ENCODE measurements at places on chromosomes 3 and 15.

DNA sequence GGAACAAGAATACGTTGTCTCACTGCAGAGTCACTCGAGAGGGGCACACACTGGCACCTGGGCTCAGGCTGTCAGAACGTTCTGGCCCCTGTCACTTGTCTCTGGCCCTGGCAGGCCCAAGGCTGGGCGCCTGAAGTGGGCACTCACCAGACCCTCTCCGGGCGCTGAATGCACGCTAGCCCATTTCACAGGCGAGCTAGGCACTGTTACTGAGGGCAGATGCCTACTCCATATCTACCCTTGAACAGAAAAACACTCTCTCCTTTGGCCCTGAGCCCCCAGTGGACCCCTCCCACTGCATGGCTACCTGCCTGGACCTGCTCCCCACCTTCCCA lies 42.3 kb upstream of the IQSEC1 start:
- no peak for DNase-seq

DNA sequence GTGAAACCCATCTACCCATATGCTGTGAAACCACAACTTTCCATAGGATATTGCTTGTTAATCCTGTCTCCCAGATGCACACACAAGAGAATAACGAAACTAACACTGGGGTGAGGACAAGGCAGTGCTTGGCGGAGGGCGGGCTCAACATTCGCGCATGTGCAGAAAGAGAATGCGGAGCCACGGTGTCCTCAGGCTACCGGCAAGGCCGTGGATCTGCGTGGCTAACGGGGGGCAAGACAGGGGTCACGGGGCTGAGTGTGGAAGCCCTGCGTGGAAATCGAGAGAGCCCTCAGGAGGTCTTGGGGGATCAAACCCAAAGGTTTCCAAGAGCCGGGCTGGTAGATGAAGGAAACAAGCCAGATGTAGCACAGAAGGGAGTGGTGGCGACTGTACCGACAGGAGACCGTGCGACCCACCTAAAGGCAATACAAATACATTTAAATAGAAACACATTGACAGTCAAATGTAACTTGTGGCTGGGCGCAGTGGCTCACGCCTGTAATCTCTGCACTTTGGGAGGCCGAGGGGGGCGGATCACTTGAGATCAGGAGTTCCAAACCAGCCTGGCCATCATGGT lies 48.5 kb upstream of the TRA2B start:
- DNase-seq, result no peak

DNA sequence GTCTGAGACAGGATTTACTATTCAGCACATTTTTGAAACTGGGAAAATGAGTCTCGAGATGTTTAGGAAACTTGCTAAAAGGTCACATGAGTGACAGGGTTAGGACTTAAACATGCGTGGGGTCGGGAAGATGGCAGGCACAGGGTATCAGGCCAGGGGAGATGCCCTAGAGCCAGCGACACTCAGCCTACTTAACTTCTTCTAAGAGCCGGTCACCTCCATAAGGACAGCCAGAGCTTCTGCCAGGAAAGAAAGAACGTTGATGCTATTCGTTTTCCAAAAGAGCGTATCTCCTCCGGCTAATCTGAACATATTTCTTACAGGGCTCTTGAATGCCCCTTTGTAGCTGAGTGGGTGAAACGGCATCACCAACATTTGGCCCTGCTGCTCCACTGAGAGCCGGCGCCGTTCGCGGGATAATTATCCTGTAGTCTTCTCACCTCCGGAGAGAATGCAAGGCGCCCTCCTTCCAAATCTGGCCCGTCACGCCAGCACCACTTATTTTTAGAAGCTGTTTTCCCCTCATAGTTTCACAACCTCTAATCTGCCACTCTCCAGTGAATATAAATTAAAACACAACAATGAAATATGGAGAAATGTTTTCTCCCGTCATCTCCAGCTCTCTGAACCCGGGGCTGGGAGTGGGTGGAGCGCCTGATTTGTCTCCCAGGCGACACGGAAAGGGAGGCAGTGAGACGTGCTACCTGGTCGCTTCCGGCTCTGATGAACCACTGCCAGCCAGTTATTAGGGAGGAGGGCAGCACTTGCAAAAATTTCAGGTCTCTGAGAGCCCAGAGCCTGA lies 58.5 kb downstream of the LIPC start:
- no peak for DNase-seq

DNA sequence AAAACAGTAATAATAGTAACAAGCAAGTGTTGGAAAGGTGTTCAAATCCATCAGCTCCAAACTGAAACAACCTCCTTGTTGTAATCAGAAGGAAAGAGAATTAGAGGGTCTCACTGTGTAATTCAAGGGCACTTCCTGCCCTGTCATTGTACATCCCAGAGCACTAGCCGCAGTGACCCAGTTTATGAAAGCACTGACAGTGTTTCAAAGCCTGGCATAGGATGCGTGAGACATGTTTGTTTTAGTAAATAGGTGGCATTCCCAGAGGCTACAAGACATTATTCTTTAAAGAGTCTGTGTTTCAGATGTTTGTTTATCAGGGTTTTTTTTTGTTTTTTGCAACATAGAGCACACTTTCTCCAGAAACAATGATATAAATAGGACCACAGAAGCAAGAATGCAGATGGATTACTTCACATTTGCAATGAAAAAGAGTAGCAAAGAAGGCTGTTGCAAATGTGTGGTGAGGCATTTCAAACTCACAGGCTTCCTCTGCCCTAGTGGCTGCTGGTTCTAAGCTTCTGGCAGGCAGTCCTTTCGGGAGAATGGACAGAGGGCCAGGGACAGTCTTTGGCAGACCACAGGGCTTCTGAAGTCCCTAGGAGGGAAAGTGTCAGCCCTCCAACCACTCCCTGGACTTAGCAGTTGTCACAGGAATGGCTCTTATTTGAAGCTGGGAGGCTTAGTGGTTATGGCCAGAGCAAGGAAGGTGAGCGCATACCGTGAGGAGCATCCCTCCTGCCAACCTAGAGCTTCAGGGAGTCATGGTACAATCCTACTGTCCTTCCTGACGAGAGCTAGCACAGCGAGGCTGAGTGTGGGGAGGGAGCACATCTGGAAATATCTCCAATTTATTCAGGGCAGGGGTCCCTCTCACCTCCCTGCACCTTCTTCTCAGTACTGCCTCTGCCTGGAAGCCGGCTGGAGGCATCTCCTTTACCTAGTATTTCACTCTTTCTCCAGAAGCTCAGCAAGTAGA lies 31.4 kb upstream of the TIPARP start:
- DNase-seq, result no peak

DNA sequence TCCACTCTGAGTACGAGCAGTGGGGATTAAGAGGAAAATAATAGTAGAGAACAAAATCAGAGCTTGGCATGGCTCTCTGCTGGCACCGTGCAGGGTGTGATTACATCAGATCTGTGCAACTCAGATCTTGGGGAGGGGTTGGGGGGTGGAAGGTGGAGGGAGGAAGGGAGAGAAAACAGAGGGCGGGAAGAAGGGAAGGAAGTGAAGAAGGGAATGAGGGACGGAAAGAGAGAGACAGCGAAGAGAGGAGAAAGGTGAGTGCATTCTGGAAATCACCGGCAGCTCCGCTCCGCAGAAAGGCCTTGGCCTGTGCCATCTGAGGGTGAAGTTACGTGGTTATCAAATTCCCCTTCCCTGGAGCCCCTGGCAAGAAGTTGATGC lies 31.0 kb upstream of the ADAMTS17 start:
- no peak for DNase-seq

DNA sequence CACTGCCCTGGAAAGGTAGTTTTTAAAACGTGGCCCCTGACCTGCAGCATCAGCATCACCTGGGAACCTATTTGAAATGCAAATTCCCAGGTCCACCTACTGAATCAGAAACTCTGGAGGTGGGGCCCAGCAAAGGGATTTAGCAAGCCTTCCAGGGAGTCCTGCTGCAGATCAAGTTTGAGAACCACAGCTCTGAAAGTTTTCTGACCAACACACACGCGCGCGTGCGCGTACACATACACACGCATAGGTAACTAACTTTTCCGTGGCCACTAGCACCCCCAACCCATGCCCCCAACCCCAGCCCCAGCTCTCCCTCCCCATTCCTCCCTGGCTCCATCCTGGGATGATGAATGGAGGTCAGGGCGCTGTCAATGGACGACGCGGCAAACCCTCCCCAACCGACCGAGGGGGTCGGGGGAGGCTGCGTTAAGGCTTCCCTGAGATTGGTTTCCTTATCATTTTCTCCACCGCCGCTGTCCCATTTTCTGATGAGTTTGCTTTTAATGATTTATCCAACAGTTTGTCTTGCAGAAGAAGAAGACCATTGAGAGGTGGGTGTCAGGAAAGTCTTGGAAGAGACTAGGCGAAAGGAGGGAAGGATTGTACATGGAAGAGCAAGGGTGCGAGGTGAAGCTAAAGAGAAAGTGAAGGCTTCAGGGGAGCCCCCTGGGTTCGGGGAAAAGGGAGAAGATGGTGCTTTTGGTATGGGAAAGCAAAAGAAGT lies 590 bp upstream of the BOC start:
- DNase-seq, result no peak

DNA sequence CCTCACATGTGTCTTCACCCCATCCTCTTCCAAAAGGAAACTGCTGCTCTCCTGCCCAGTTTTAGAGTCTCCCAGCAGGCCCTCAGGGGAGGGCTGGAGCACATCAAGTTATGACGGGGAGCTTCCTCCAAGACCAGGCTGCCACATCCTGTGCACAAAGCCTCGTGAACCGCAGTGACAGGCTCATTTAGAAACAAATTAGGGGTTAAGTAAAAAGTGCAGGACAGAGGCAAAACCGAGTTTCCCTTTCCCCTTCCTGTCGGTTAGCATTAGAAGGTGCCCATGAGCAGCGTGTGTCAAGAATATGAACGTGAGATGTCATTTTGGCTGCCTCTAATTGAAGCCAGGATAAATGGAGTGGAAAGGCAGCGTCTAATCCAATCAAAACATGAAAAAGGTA lies 199.7 kb downstream of the ARRDC4 start:
- DNase-seq, result peak; percentile 6

GRCh38 chr15:26178640-26179220 lies 315.6 kb upstream of the ATP10A start:
- no peak for DNase-seq

DNA sequence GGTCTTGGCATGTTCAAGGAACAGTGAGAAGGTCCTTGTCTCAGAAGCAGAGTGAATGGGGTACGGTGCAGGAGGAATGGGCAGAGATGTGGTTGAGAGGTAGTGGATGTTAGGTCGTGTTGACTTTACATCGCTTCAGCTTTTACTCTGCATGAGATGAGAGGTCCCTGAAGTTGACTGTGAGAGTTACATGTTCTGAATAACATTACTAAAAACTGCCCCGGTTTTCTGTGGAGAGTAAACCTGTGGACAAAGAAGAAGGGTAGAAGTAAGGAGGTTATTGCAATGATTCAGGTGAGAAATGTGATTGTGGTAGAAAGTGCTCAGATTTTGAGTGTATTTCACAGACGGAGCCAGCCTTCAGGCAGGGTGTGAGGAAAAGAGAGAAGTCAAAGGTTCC lies 105.6 kb downstream of the ARNT2 start:
- DNase-seq, result peak; percentile 23

DNA sequence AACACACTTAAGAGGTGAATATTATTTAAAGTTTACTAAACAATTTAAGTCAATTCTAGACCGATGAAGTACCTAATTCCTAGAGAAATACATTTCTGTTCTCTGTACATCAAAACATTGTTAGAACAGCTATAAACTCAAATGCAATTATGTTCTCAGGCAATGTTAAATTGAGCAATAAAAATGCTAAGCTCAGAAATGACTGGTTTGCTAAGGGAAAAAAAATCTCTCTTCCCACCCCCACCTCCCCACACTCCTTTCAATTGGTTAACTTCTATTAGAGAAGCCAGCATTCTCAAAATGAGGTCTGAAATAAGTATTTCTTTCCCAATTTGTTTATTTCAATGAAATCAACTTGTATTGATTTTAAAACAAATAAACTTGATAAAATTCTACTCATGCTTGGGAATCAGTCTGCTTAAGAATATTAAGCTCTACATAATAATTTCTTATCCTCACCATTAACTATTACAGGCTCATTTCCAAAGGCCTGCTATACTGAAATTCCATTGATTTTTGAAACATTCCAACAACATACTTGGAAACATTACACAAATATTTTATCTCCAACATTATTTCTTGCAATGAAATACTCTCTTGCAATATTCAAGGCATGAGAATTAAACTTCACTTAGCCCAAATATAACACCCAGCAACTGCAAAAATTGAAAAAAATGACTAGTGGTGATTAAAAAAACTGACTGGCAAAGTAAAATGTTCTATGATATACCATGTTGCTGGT lies 22.6 kb downstream of the TSPAN3 start:
- DNase-seq, result no peak

DNA sequence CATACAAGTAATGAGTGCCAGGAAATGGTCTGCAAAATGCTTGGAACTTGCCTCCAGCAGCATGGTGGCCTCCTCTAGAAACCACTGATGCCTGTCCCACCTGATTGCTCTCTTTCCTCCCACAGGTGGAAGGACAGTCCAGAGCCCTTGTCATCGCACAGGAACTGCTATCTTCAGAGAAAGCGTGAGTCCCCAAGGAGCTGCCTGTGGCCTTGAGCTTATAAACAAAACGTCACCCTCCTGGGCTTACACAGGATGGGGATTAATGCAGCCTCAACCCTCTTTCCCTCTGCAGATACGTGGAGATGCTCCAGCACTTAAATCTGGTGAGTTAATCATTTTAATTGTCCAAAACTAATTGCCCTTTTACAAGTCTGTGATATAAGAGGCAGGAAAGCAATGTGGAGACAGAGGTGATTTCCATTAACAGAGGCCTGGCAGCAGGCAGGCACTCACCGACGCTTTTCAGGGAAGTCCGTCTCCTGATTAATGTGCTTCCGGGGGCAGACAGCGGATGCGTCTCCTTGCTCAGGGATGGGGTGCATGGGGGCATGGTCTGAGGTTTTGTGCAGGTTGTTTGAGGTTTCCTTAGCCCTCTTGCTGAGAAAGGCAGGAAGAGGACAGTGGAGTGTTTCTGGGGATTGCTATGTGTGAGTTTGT lies 61.8 kb downstream of the FGD5 start:
- DNase-seq, result no peak

- DNase-seq, result no peak
Observed at GRCh38 chr3:18585004-18585968, 160.1 kb upstream of the SATB1 start.

DNA sequence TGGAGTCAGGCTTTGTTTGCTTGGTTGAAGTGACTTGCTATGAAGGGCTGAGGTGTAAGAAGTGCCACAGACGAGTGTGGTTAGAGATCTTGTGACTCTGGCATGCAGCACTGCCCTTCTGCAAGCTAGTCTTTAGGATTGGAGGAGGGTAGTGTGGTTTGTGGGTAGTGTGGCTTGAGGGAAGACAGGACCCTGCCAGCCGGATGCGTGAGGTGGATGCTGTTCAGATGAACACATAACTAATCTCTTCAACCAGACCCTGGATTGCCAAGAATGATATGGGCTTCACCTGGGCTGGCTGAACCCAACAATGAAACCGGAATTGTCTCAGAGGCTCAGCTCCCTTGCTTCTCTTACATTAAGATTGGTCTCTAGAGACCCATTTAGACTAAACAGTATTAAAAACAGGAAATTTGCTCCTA lies 32.7 kb downstream of the STARD9 start:
- DNase-seq, result peak; percentile 64

- peak; percentile 79 for DNase-seq
Observed at GRCh38 chr3:50194128-50194902, 2.9 kb downstream of the GNAT1 start.

GRCh38 chr3:10911350-10912002 lies 81.1 kb upstream of the SLC6A1 start:
- DNase-seq, result no peak
